Thyroid gland (tissue), 4 donors: ENCODE measurements at places on chromosomes 13 and 19.

DNA sequence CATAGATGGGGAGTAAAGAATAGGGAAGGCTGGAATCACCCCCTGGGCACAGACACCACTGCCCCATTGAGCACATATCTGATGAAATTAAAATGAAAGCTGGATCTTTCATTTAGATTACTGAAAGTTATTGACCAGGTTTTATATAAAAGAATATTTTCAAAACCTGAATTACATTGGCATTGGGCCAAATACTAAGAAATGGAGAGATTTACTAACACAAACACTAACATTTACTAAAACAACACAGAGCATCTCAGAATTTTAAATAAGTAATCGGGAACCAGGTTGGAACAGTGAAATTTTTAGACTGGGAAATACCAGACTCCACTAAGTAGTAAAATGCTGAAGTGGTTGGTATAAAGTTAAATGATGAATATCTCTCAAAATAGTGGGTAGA, 88.9 kb downstream of the HS6ST3 start:
- DNase-seq, result no peak

DNA sequence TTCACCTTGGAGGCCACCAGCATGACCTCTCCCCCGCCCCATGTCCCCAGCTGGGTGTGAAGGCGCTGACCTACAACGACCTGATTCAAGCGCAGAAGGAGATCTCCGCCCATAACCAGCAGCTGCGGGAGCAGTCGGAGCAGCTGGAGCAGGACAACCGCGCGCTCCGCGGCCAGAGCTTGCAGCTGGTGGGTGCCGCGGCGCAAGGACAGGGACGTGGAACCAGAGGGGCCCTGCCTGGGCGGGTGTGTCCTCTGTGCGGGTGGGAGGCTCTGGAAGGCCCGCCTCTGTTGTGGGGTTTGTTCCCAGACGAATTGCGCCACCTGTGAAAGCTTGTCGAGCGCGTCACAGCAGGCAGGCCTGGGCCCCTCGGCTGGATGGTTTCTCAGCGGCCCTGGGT, 22.3 kb downstream of the PLEKHJ1 start:
- no peak for DNase-seq

- no peak for DNase-seq
These were observed 116.8 kb upstream of the SPATA13 start for GRCh38 chr13:24043590-24044350.

GRCh38 chr13:32866921-32867320, 149.3 kb upstream of the KL start:
- DNase-seq, result no peak

DNA sequence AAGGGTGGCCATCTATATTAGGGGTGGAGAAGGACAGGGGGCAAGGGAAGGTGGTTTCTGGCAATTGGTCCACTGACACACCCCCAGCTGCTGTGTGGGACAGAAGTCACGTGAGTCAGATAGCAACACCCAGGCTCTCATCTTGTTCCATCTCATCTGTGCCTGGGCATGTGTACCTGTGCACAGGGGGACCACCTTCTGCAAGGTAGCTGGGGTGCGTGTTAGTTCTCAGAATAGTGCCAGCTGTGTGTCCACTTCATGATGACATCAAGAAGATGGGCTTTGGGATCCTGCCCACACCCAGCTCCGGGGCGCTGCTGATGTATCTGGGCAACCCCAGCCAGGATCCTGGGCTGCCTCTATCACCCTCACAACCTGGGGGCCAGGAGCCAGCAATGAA, 38.6 kb downstream of the COL4A2 start:
- DNase-seq, result no peak

GRCh38 chr19:32857584-32857983, 12.0 kb downstream of the SLC7A9 start:
- no peak for DNase-seq

GRCh38 chr13:101529422-101529821, 76.9 kb downstream of the ITGBL1 start:
- DNase-seq, result no peak

DNA sequence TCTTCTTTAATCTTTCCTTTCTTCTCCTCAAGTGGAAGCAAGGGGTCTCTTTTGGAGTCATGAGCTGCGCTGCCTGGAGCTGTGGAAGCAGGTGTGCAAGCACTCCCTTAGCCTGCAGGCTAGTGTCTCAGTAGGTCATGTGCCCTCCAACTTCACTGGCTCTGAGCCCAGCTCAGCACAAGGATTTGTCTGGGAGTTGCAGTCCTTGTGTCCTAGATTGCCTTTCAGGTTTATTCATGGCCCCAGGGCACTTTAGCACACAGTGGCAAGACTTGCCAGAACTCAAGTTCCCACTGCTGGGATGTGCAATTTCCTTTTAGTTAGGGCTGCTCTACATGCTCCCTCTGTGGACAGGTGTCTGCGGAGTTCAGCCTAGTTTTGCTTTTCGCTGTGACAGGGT, 211.7 kb downstream of the LIG4 start:
- no peak for DNase-seq

- peak; percentile 15 for DNase-seq
These were observed 12.8 kb downstream of the IGSF23 start for GRCh38 chr19:44626048-44626624.

DNA sequence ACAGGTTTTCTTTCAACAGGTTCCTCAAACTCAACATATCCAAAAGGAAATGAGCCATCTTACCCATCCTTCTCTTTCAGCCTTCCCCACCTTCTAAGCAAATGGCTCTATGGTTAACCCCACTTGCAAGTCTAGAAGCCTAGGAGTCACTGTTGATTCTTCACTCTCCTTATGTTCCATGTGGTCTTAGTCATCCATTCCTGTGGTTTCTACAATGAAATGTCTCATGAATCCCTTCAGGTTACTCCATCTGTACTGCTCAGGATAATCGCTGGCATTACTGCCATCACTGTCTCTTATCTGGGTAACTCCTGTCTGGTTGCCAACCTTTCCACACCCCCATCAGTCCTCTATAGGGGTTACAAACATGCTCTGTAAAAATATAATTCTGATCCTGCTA, 381.3 kb downstream of the ENOX1 start:
- no peak for DNase-seq
